Breast epithelium (tissue), 4 donors: ENCODE measurements at places on chromosomes 7 and 10. TPM values are rescaled to one million over a fixed set of nuclear protein-coding genes. Genes with fewer than 3 reads are reported as not detected.

Gene TRIM73
- 2.2 TPM for total RNA-seq

GRCh38 chr7:140586516-140586915 is 54.1 kb downstream of the DENND2A start:
- no peak for DNase-seq

DNA sequence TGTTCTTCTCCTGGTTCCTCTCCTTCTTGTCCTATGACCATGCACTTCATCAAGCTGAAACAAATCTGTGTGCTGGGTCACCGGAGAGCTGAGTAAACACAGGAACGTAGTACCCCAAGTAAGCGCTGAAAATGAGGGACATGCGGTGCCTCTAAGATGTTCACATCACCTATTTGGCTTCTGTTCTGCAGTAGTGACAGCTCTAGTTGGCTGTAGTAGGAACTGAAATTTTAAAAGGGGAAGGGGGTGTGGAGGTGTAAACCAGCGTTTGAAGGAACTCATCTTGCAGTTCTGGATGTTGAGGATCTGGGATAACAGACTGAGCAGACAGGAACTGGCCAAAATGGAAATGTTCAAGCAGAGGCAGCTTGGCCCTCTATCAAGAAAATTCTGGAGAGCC is 85.2 kb downstream of the WNT2 start:
- DNase-seq, result no peak

GRCh38 chr10:95877881-95878280 is 29.9 kb upstream of the CC2D2B start:
- DNase-seq, result no peak

GRCh38 chr7:156861212-156861611 is 31.8 kb downstream of the LMBR1 start:
- no peak for DNase-seq

GRCh38 chr10:121155742-121156474 is 304.7 kb downstream of the WDR11 start:
- no peak for DNase-seq

Gene PRF1
- total RNA-seq, result 4.3 TPM

GRCh38 chr7:47035522-47035921 is 546.4 kb downstream of the TNS3 start:
- no peak for DNase-seq

- no peak for DNase-seq
Observed at GRCh38 chr7:107834401-107834800, 31.4 kb upstream of the SLC26A3 start.

- DNase-seq, result no peak
Observed at GRCh38 chr7:155533827-155534690, 12.3 kb downstream of the CNPY1 start.

Gene CABCOCO1
- 1.3 TPM for total RNA-seq

DNA sequence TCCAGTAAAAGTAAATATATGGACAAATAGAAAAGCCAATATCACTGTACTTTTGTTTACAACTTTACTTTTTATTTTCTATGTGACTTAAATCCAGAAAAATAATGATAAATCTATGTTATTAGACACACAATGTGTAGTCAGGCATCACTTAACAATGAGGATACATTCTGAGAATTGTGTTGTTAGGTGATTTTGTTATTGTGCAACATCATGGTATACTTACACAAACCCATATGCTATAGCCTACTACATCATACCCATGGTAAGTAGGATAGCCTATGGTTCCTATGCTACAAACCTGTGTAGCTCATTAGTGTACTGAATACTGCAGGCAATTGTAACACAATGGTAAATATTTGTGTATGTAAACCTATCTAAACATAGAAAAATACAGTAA is 781.7 kb upstream of the GHITM start:
- DNase-seq, result no peak

- DNase-seq, result no peak
Observed at GRCh38 chr10:32237644-32238345, 109.2 kb downstream of the EPC1 start.

GRCh38 chr7:2482725-2483451 is 6.7 kb upstream of the GRIFIN start:
- DNase-seq, result no peak

DNA sequence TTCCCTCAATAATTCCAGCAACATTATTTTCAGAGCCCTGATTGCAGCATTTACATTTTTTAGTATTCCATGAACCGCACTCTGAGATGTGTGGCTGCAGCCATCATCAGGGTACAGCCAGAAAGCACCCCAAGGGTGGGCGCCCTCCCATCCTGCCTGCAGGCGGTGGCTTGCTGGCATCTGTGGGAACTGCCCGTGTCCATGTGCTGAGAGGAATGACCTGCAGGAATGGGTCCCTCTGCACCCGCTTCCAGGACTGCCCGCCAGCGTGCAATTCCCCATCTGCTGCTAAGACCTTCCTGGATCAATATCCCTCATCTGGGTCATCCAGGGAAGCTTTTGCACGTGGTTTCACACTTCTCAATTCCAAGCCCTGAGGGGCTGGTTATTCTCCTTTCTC is 32.8 kb upstream of the NUB1 start:
- no peak for DNase-seq

Gene ERVW-1
- not detected for total RNA-seq

Gene ADAM12
- 16.4 TPM for total RNA-seq

DNA sequence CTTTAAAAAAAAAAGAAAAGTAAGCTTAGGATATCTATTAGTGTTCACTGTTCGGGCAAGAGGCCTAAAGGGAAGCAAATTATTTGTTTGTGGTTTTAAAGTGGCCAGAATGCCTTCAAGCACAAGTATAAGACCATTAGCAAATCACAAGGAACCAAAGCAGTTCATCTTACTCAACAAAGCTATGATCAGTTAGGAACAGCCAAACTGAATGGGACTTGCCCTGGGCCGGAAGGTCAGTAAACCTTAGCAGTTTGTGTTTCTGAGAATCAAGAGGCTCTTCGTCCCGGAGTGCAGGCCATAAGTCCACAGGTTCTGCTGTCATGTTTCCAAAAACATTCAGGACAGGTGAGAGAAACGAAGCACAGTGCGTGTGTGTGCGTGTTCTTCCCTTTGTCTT is 4.5 kb downstream of the FBXW4 start:
- DNase-seq, result no peak

DNA sequence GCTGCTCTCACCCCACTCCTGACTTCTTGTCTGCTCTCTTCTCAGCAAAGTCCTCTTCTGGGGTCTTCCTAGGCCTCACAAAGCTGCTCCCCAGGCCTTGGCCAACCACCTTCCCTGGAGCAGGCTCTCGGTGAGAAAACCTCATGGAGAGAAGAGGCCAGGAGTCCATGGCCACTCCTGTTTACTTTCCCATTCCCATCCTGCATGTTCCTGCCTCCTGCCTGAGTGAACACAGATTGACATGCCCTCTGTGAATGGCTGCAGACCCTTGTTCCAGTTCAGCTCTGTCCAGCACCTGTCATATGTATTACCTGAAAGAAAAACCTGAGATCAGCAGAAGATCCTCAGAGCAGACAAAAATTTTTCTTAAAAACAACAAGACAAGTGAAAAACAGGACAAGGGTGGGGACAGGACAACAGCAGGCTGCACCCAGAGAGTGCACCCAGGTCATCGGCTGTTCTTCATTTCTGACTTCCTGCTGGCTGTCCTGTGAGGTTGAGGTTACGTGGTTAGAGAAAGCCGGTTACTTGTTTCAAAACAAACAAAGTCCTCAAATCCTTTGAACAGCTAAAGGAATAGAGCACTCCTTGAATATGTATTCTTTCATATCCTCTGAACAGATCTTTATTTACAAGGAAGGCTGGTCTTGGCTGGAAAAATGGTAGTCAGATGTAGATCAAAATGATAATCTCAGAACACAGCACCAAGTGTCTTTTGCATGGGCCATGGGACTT is 34.0 kb upstream of the DLD start:
- DNase-seq, result no peak

Gene DNAJC30
- total RNA-seq, result 2.9 TPM

DNA sequence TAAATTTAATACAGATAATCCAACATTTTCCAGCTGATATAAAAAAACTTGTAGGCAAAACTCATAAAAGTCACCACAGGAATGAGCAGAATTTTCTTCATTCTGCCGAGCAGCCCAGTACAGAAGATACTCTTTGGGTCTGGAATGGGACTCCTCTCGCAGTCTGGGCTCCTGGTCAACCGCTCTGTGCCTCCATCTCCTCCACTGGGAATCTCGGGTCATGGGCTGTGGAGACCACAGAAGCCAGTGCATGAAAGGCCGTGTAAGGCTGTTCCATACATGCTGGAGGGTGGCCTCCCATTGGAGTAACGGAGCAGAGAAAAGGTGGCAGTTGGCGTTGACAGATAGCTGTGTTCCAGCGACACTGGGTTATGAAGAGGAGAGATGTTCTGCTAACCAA is 616.4 kb upstream of the MGMT start:
- no peak for DNase-seq

DNA sequence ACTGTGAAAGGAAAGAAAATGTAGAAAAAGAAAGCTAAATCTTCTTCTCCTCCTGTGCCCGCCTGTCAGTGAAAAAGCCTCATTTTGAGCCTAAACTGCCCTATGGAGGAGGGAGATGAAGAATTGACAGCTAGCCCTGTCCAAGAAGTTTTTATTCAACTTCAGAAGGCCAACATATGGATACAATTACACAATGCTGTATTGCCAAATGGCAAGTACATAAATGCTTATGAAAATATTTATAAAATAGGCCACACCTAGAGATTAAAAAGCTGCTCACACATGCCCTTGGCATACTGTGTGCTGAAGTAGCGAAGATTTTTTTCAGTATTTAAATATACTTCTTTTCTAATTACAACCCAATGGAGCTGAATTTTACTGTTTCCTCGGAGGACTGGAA is 65.1 kb upstream of the NEBL start:
- DNase-seq, result no peak

Gene PAXIP1
- 10.2 TPM for total RNA-seq

Gene ACSL5
- 31.8 TPM for total RNA-seq

DNA sequence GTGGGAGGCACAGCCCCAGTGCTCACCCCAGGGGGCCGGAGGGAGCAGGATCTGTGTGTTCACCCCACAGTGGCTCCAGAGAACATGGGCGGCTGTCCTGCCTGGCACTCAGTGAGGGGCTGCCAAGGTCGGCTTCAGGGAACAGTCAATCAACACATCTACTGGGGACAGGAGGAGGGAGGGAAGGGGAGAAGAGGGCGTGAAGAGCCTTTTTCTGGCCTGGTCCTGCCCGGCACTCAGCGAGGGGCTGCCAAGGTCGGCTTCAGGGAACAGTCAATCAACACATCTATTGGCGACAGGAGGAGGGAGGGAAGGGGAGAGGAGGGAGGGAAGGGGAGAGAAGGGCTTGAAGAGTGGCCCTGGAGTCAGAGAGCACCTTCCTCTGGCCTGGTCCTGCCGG is 184.9 kb downstream of the ADARB2 start:
- DNase-seq, result no peak

GRCh38 chr7:5428478-5429252 is 5.0 kb upstream of the TNRC18 start:
- no peak for DNase-seq

DNA sequence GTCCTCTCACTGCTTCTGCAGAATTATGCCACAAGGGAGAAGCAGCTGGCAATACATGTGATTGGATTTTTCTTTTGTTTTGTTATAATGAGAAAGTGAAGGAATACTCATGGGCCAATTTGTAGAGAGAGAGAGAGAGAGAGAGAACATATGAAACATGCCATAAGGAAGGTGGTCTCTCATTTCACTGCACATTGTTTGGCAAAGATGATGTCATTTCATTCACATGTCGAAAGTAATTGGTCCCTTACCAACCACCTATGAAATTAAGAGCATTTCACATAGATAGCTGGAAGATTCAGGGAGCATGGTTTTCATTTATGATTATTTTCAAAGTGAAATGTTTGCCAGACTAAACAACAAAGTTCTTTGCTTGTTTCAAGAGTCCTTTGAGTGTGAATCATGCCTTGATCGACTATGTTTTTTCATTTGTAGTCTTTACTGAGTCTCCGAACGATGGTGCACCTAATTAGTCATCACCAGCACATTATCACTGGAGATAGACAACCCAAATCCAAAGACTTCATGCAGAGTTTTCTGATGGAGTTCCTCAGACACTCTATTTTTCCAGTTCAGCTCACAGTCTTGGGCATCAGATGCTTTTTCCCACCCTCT is 130.1 kb upstream of the ZEB1 start:
- DNase-seq, result no peak

DNA sequence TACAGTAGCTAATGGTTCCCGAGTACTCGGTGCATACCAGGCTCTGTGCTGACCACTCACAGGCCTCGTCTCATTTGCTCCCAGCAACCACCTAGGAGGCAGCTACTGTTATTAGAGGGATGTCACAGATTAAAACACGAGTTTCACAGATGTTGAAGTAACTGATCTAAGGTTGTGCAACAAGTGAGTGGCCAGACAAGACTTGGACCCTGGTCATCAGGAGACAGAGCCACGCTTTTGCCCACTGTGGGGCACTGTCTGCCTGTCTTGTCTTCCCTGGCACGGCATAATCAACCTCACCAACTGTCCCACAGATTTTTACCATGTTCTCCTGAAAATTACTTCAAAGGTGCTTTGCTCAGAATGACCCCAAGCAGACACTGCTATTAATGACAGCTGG is 111.6 kb upstream of the HABP2 start:
- DNase-seq, result no peak

DNA sequence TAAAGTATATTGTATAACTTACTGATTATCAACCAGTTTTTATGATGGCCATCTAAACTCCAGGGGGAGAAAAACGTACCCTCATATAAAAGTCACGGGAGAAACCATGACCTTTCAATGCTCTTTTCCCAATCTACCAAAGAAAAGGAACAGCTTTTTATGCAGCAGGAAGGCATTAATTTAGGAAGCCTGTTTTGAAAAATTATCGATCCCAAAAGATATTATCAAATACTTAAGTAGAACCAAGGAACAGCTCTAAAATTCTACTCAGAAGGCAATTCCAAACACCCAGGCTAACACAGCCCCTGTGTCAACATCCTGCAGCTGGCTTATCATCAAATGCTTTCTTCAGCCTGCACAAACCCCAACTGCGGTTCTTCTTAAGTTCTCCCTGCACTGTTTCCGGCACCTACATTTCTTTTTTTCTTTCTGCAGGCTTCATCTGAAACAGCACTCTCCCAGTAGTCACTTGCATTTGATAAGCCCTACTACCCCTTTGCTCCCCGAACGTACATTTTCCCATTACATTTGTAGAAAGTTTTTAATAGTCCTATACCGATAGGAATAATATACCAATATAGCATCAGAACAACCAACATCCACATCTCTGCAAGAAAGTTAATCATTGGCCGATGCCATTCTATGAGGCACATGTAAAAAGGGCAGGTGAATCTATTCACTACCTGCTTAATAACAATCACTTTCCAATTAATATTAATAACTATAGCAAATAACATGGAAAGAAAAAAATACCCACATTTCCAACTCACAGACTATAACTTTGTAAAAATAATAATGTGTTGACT is 47.9 kb downstream of the PIP4K2A start:
- DNase-seq, result no peak

DNA sequence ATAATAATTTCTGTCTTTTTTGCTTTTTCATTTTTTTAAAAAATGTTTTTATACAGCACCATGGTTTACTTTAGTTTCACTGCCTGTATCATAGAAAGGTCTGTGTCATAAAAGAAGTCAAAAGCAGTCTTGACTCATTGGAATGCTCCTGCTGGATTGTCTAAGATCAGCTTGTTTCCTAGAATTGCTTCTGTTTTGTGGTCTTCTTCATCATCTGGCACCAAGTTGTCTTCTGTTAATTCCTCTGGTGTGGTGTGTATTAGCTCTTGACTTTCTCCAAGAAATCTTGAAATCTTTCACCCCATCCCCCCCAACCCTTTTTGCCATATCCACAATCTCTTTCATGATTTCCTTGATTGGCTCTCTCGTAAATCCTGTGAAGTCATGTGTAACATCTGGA is 250.3 kb upstream of the CXCL12 start:
- DNase-seq, result no peak
